ENCODE measurements at places on chromosomes 12 and 14.

DNA sequence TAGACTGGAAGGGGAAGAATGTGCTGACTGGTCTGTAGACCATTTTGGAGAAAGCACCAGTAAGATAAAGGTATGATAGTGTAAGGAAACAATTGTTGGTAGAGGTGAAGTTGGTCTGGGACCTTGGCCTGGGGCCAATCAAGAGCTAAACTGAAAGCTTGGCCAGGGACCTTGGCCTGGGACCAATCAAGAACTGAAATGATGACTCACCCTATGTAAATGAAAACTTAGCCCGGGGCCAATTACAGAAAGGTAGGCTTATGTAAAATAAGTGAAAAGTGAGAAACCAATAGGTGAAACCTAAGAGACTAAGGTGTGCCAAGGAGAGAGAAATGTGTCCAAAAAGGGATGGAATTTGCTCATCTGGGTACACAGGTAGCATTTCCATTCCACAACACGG is 776.0 kb downstream of the C12orf50 start:
- no peak for DNase-seq

GRCh38 chr14:94460631-94461416 is 8.2 kb upstream of the SERPINA11 start:
- no peak for DNase-seq

GRCh38 chr14:91931478-91932088 is 15.9 kb downstream of the FBLN5 start:
- no peak for DNase-seq

- no peak for DNase-seq
Observed at GRCh38 chr14:74083161-74083560, 1.1 kb downstream of the ALDH6A1 start.

- no peak for DNase-seq
Observed at GRCh38 chr12:1226951-1227350, 235.9 kb downstream of the ERC1 start.

GRCh38 chr12:1305063-1305434 is 289.3 kb downstream of the FBXL14 start:
- no peak for DNase-seq

- DNase-seq, result no peak
Observed at GRCh38 chr14:69663300-69663643, 51.9 kb downstream of the SUSD6 start.

DNA sequence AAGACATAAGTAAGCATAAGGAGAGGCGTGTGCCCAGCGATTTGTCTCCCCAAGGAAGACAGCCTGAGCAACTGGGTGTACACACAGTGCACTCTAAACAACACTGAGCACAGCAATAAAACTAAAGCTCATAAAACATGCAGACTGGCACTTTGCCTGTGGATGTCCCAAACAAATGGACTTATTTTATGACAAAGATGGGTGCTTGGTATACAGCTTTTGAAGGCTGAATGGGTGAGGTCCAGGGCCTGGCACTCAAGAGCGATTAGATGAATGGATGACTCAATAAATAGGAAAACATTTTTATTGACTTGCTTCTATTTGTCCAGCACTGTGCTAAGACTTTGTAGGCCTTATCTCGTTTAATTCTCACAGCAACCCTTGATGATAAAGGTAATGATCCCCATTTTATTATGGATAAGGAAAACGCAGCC is 28.5 kb downstream of the LGMN start:
- peak; percentile 18 for DNase-seq

GRCh38 chr12:13173012-13173932 is 23.3 kb upstream of the EMP1 start:
- DNase-seq, result no peak

- DNase-seq, result no peak
Observed at GRCh38 chr12:101566318-101566717, 28.5 kb upstream of the MYBPC1 start.

- no peak for DNase-seq
Observed at GRCh38 chr12:13552830-13553229, 356.3 kb downstream of the EMP1 start.

DNA sequence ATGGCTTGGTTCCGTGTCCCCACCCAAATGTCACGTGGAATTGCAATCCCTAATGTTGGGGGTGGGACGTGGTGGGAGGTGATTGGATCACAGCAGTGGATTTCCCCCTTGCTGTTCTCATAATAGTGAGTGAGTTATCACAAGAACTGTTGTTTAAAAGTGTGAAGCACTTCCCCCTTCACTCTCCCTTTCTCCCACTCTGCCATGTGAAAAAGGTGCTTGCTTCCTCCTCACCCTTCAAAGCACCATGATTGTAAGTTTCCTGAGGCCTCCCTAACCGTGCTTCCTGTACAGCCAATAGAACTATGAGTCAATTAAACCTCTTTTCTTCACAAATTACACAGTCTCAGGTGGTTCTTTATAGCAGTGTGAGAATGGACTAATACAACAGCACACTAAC is 5.3 kb upstream of the CEP128 start:
- no peak for DNase-seq

DNA sequence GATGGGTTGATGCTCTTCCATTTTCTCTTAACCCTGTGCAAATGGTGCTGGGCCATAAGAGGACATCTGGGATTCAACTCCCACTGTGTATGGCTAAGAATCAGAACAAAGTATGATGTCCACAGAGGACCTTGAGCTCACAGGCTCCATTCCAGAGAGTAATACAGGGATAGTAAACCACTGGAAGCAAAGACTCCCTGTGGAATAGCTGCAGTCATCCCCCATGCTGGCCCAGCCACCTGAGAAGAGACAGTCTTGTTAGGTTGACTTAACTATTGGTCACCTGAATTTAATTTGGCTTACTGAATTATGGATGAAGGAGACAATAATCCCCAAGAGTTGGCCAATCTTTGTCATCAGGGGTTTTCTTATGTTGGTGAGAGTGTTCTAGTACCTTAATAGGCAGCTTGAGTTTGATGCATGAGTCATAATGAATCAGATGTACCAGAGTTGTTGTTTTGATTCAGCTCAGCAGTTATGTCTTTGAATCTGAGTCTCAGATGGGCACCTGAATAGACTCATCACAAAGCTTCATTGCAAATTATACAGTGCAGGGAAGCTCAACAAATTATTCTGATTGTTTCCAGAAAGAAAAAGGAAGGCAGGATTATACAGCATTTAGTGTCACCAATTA is 122.7 kb downstream of the SSPN start:
- no peak for DNase-seq

DNA sequence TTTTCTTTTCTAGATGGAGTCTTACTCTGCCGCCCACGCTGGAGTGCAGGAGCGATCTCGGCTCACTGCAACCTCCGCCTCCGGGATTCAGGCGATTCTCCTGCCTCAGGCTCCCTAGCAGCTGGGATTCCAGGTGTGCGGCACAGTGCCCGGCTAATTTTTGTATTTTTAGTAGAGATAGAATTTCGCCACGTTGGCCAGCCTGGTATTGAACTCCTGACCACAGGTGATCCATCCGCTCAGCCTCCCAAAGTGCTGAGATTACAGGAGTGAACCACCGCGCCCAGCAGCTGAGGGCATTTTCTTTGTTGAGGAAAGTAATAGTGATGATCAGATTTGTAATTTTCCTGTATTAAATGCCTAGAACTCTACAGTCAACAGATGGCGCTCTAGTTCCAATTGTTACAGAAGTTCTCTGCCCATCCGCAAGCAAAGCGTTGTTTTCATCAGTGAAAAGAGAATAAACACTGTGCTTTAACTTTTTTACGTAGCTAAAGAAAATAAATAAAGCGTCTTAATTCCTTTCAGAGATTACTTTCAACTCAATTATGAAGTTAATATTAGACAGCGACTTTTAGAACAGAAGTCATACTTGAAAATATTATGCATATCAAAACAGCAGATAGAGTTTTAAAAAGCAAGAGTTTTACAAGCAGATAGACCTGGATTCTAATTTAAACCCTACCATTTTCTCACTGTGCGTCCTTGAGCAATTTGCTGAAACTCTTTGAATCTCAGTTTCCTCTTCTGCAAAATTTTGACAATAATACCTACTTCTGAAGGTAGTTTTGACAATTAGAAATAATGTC is 335.1 kb downstream of the DUSP6 start:
- DNase-seq, result peak; percentile 19

DNA sequence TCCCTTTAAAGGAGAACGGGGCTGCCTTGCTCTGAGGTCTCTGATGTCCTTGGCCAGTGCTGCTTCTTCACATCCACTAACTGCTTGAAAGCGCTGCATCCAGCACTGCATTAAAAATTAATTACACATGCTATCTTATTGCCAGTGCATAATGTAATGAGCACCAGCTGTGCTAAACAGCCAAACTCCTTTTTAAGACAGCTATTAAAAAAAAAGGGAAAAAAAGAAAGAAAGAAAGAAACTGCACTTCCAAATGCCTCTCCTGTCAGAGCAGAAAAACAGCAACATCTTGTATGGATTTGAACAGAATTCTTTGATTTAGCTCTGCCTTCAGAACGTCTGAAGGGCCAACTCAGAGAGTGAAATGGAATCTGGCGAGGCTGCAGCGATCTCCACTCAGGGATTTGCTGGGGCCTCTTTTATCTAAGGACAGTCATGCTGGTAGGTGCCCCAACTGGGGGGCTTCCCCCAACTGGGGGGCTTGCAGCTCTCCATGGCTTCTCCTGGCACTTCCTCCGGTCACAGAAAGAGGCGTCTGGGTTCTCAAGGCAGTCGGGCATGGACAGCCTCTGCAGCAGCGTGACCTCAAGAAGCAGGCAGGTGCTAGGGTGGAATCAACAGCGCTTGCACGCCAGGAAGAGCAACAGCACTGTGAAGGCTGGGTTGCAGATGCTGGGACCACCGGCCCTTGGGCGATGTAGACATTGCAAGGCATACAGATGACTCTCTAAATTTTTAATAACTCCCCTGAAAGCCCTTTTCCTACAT is 46.4 kb downstream of the BCL11B start:
- DNase-seq, result no peak

DNA sequence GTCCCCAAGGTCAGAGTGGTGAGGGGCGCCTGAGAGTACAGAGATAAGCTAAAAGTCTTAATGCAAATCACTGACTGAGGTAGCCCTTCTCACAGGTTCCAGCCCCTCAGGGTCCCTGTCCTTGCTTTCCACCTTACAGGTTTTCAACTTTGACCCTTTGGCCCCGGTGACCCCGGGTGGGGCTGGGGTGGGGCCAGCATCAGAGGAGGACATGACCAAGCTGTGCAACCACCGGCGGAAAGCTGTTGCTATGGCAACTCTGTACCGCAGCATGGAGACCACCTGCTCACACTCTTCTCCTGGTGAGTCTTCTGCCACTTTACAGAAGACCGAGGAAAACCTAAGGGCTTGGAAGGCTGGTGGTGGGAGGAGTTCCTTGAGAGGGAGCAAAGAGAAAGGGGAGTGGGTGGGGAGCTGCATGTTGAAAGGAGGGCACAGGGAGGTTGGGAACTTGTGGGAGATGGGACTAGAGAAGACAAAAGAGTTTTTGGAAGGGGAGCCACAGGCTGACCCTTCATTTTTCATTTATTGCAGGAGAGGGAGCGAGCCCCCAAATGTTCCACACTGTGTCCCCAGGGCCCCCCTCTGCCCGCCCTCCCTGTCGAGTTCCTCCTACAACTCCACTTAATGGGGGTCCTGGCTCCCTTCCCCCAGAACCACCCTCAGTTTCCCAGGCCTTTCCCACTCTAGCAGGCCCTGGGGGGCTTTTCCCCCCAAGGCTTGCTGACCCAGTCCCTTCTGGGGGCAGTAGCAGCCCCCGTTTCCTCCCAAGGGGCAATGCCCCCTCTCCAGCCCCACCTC is 2.4 kb downstream of the MBD6 start:
- DNase-seq, result no peak

- peak; percentile 50 for DNase-seq
Observed at GRCh38 chr14:51094282-51094821, 553 bp downstream of the TRIM9 start.

- DNase-seq, result no peak
Observed at GRCh38 chr12:26164118-26164517, 31.3 kb upstream of the SSPN start.

- DNase-seq, result peak; percentile 77
Observed at GRCh38 chr14:100297320-100298300, 8.6 kb downstream of the SLC25A29 start.

- no peak for DNase-seq
Observed at GRCh38 chr14:105343194-105343593, 28.6 kb downstream of the PACS2 start.

- no peak for DNase-seq
Observed at GRCh38 chr12:48875944-48876515, 10.4 kb upstream of the RND1 start.

DNA sequence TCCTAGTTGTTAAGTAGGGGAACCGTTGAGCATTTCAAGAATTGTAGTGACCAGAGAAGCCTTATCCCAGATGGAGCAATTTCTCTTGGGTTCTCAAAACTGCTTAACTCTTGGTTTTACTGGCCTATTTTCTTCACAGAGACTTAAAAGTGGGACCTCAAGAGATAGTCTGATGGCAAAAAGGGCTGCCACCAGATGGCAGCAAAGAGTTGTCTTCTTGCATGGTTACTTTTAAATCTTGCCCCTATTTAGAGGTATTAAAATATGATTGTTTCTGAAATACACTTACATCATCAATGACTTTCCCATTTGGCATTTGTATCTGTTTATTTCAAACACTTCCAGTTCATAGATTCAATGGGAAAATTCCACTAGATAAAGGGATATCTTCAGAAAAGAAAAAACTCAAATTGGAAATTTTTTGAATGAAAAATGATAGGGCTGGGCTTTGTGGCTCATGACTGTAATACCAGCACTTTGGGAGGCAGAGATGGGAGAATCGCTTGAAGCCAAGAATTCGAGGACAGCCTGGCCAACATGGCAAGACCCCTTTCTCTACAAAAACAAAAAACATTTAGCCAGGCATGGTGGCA is 69.9 kb upstream of the CNTN1 start:
- peak; percentile 75 for DNase-seq

- DNase-seq, result no peak
Observed at GRCh38 chr12:124555168-124556073, 12.0 kb downstream of the NCOR2 start.

DNA sequence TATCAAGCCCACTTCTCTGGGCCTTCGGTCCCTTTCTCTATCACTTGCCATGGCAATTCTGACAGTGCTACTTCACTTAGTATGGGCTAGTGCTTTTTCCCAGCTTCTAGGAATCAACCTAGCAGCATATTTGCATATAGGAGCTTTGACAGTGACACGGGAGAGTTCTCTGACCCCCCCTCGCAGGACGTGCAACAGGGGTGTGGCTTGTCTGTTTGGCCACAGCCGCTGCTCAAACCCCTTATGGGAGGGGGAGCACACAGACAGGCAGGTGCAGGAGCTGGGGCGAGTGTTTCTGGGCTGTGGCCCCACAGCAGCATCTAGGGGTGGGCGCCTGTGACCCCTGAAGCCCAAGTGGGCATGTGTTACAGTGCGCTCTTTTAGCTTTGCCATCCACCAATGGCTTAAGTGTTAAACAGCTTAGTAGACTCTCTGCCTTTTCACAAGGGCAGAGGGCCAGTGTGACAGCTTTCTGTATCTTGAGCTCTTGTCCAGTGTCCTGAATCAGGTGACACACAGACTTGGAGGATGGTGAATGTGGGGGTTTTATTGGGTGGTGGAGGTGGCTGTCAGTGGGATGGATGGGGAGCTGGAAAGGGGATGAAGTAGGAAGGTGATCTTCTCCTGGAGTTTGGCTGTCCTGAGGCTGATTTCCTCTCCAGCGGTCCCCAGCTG is 229.3 kb downstream of the PCNX1 start:
- no peak for DNase-seq
